WERI-Rb-1 (cell line): ENCODE measurements at places on chromosomes 12 and 14.

- no peak for DNase-seq
Observed at GRCh38 chr12:62709311-62709710, 225.6 kb downstream of the PPM1H start.

- DNase-seq, result no peak
Observed at GRCh38 chr14:90496379-90496778, 99.5 kb downstream of the CALM1 start.

DNA sequence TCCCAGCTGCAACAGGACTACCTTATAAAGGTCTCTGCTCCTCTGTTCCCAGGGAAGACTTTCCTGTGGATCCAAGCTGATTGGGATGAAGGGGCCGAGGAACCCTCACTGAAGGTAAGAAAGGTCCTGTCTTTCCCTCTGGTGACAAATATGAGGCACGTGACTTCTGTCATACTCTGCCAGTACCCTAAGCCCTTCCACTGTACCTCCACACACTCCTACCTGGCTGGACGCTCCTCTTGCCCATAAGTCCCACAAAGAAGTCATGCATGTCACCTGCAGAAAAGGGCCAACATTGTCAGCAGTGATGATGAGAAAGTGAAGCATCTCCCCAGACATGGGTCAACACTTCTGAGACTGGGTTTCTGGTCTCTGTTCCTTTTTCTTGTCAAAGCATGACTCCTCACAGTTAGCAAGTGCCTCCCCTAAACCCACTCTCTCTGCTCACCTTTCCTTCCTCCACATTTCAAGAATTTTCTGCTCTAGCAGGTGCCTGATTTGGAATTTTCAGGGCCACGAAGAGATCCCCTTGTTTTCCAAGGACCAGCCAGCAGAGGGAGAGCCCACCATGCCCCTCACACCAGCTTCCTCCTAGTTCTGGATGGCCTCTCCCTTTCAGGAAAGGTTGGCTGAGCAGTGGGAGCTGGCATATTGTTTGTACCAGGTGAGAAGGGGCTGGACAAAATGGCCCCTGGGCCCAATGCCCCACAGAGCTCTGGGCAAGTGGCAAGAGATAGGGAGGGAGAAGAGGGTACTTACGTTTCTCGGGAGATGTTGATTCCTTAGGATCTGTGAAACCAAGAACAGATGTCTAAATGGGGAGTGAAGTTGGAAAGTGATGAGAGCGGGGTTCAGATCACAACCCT lies 3.5 kb downstream of the TAC3 start:
- DNase-seq, result no peak

GRCh38 chr12:45547822-45548221 lies 181.7 kb upstream of the ARID2 start:
- DNase-seq, result no peak

DNA sequence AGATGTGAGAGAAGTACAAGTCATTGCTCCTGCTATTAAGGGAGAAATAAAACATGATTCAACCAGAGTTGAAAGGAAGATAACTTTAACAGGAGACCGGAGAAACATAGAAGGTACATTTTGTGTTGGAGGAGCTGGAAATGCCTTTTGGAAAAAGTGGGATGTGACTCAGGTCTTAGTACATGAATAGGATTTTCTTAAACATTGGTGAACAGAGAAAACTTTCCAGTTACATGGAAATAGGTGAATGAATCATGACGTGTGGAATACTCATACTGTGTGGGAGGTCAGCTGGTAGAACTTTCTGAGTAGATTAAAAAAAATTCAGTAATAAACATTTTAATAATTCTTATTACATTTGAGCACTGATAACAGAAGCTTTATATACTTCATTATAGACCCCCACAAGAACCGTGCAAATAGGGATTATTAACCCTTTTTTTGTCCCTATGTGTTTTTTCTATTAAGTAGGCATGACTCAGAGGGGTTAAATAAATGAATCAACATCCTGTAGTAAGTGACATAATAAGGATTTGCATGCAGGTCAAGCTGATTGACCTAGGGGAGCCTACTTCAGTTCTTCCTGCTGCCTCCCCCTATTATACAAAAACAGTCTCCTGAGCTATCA lies 710.5 kb downstream of the NOVA1 start:
- DNase-seq, result no peak

DNA sequence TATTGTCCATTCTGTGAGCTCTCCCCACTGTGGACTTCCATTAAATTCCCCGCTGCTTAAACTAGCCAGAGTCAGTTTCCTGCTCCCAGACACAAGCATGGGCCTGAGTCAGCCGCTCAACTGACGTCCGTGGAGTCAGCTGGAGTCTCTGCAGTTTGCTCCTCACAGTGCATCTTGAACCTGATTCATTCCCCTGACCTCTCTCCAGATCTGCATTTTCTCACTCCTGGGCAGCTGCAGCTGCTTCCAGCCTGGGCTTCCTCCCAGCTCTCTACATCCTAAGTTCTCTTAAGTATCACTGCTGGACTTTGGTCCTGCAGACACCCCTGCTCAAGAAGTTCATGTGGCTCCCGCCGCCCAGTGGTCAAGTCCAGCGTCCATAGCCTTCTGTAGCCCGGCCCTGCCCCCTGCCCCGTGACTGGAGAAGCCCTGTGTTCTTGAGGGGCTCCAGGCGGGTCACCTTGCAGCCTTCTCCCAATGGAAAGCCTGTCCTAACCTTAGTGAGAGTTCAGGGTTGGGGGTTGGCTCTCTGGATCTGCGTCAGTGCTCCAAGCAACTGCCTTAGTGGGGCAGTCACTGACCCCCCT lies 20.0 kb downstream of the NFKBIA start:
- no peak for DNase-seq

GRCh38 chr12:90390947-90391346 lies 564.0 kb downstream of the CCER1 start:
- no peak for DNase-seq

DNA sequence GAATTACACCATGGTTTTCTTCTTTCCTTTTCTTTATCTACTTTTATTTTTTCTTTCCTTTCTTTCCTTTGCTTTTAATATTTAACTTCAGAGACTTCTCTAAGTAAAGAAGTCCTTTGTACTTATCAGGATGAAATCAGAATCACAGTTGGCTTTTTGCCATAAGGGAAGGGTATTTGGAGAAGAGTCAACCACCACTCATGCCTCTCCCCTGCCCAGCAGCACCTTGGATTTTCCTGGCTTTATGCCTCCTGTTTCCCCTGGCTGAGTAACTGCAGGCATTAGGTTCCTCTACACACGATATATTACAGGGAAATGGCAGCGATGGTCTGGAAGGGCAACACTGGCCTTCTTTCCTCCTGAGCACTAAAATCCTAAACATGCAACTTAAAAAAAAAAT lies 266.4 kb upstream of the CAND1 start:
- no peak for DNase-seq

DNA sequence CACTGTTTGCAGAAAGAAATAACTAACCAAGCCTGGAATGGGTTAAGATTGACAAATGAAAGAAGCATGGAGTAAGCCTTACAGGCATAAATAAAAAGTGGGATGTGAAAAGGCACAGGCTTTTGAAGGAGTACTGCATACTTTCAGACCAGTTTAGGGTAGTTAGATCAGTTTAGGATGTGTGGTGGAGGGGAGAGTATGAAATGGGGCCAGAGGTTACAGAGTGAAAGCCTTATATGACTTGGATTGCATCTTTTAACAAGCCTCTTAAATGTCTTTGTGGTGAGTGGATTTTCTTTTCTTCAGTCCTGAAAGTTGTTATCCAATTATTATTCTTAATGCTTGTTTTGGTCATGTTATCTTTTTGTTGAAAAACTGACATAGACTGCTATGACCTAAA lies 52.2 kb upstream of the TRHDE start:
- no peak for DNase-seq
